ENCODE measurements at places on chromosomes 4 and X. TPM values are rescaled to one million over a fixed set of nuclear protein-coding genes. Genes with fewer than 3 reads are reported as not detected.

GRCh38 chr4:27187786-27188185 is 327.1 kb downstream of the STIM2 start:
- DNase-seq, result no peak
- H3K36me3 ChIP-seq, result no peaks in the 10 kb centered on the region
- H3K27me3 ChIP-seq, result no peaks in the 10 kb centered on the region
- H3K4me3 ChIP-seq, result no peak overlapping the region

- H3K27me3 ChIP-seq, result no peaks in the 10 kb centered on the region
- H3K4me3 ChIP-seq, result peak overlapping the region; percentile 95
Observed at GRCh38 chr4:173332021-173332487, 2.1 kb downstream of the HMGB2 start.

DNA sequence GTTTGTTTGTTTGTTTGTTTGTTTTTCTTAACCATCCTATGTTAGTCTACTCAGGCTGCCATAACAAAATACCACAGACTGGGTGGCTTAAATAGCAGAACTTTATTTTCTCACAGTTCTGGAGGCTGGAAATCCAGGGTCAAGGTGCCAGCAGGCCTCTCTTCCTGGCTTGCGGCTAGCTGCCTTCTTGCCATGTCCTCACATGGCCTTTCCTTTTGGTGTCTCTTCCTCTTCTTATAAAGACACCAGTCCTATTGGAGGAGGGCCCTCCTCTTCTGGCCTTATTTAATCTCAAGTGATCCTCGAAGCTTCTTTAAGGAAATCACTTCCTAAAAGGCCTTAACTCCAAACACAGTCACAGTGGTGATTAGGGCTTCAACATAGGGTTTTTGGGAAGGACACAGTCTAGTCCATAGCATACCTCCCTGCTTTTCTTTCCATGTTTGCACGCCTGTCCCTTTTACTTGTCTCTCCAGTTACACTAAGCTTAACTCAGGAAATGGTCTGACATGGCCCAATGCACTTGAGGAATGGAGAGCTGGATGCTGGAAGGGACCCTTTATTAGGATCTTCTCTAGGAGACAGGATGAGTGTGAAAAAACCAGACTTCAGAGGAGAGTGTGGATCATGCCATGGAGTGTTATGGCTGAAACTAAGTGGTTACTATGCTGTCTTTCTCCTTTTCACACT is 36.0 kb upstream of the MGST2 start:
- peaks cover 52% of the 10 kb centered on the region for H3K4me1 ChIP-seq
- H3K4me3 ChIP-seq, result no peak overlapping the region
- no peak for DNase-seq
- no peaks in the 10 kb centered on the region for H3K36me3 ChIP-seq
- no peak overlapping the region for H3K27ac ChIP-seq

DNA sequence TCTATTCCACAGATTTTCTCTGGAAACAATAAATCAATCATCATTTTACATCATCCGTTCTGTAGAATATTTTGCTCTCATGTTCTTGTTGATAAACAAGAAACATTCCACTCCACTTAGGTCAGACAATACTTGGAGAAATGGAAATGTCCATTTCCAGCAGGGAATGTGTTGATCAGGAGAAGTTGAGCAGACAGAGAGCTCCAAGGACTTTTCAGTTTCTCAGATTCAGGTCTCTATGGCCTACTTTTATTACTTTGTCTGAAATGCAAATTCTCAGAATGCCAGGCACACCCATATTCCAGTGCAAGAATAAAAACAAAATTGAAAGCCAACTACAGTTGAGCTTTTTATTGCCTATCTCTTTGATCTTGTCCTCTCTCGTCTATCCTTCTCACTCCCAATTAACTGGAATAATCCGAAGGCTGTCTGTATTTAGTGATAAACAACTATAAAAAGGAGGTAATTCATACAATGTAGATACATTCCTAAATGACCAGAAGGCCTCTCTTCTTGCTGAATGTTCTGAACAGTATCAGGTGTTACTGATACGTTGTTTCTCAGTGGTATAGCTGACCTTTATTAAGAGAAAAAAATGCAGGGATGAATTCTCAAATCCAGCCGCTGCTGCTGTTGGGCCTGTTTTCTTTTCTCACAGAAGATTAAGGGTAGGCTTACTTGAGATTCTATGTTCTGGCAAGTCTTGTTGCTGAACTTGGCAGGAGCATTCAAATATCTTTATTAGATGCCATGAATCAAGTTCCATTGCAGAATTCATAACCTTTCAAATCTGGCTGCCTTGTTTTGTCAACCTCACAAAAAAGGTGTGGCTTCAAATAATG is 72.1 kb downstream of the HPGD start:
- H3K4me1 ChIP-seq, result no peaks in the 10 kb centered on the region
- no peak overlapping the region for H3K4me3 ChIP-seq
- H3K36me3 ChIP-seq, result no peaks in the 10 kb centered on the region
- no peaks in the 10 kb centered on the region for H3K27me3 ChIP-seq
- no peak overlapping the region for H3K27ac ChIP-seq

NCBP2L gene
- not detected for total RNA-seq

DNA sequence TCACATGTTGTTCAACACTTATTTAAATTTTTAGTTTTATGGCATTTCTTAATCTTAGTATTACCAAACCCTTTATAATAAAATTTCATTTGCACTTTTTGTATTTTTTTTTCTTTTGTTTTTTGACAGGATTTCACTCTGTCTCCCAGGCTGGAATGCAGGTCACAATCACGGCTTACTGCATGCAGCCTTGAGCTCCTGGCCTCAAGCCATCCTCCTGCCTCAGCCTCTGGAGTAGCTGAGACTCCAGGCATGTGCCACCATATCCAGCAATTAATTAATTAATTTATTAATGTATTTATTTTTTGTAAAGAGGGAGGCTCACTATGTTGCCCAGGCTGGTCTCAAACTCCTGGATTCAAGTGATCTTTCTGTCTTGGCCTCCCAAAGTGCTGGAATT is 133.4 kb downstream of the ADGRL3 start:
- no peaks in the 10 kb centered on the region for H3K4me1 ChIP-seq
- no peaks in the 10 kb centered on the region for H3K36me3 ChIP-seq
- no peak overlapping the region for H3K4me3 ChIP-seq

Measured in HepG2 (cell line).